MG63 (cell line): ENCODE measurements at places on chromosomes 4 and X.

GRCh38 chrX:149471397-149471796 lies 33.7 kb downstream of the IDS start:
- no peak for DNase-seq

GRCh38 chrX:136587532-136587931 lies 55.5 kb downstream of the VGLL1 start:
- DNase-seq, result no peak

- no peak for DNase-seq
These were observed 592.9 kb downstream of the TRIML1 start for GRCh38 chr4:188732131-188732530.

DNA sequence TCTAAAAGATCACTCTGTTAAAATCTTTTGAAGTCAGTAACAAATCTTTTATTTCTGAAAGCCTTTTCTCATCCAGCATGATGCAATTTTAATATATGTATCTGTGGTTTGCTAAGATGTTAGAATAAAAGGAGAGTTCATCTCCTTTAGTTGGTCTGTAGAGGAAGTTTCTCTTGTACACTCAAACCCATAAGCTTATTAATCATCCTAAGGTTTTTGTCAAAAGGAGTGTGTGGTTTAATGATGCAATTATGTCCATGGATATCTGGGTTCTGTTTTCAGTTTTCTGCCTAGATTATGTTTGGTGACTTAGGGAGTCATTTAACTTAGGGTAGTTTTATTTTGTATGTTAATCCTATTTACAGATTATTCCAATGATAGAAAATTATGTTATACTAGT lies 52.1 kb upstream of the NDST4 start:
- DNase-seq, result no peak

GRCh38 chr4:155473420-155474095 lies 96.8 kb upstream of the MAP9 start:
- no peak for DNase-seq

- no peak for DNase-seq
These were observed 94.2 kb downstream of the CBLL2 start for GRCh38 chrX:22366906-22367305.

- DNase-seq, result no peak
These were observed 26.8 kb downstream of the TRMT2B start for GRCh38 chrX:101025126-101025525.

GRCh38 chrX:13669246-13669737 lies 16.4 kb downstream of the TCEANC start:
- peak; percentile 84 for DNase-seq
